ENCODE measurements at places on chromosomes 6 and 20.

DNA sequence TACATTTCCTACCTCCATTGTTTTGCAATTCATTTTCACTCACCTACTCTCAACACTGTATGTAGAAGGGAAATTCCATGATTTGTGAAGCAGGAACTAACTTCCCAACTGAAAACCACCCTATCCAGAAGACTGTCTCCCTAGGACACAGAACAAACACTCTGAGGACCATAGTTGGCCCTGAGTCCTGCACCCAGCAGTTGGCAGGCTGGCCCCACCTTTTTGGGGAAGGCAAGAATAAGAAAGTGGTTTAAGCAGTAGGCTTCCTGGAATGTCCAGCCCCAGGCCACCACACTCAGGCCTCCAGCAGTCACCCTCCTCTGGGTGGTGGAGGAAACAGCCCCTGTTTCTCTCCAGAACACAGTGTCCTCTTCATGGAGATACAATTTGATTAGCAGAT, 258.8 kb downstream of the ARHGAP18 start:
- DNase-seq, result no peak

- DNase-seq, result no peak
Measured at GRCh38 chr6:14501914-14502313, 384.3 kb downstream of the CD83 start.

DNA sequence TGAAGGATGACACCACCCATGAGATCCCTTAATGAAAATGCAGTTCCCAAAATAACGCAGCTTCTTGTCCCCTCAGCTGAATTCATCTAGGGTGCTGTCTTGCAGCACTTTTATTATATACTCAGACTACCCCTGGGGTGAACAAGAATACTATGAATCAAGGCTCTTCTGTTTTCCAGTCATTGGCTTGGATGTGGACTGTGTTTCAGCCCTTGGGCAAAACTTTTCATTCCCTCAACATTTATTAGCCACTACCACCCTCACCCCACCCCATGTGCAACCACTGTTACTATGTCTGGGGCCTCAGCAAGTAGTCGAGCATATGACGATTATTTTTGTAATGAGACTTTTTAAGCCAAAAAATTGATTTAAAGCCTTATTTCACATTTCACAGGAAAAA, 319.2 kb upstream of the PLN start:
- no peak for DNase-seq

GRCh38 chr20:346640-347316, at the start of gene NRSN2:
TSS of gene NRSN2 (plus strand) at chr20:347111. CDS start at chr20:349644, 2,533 bp downstream.
- DNase-seq, result no peak

GRCh38 chr6:157542414-157543160, 161.6 kb downstream of the ZDHHC14 start:
- no peak for DNase-seq

DNA sequence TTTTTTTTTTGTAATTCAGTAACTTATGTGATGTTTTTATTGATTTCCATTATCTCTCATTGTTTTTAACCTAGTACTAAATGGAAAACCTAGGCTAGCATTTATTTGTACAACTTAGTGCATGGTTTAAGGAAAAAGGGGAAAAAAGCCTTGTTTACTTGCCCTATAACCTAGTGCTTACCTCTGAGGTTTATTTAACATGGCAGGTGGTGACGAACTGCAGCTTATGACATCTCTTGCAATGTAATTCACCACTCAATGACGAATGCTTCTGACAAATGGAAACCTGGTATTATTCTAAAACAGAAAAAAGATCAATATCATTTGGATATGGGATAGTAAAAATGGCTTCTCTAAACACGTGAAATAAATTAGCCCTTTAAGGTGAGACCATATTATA, 618.6 kb upstream of the FLRT3 start:
- no peak for DNase-seq

All from fibroblast of skin of left biceps (primary cell).